Daoy (cell line): ENCODE measurements at places on chromosomes 6 and 20.
A peak's percentile ranks its signal among the peaks of the same experiment; 100 is the strongest.

- no peak for DNase-seq
Observed at GRCh38 chr6:95593025-95593424, 15.7 kb downstream of the MANEA start.

DNA sequence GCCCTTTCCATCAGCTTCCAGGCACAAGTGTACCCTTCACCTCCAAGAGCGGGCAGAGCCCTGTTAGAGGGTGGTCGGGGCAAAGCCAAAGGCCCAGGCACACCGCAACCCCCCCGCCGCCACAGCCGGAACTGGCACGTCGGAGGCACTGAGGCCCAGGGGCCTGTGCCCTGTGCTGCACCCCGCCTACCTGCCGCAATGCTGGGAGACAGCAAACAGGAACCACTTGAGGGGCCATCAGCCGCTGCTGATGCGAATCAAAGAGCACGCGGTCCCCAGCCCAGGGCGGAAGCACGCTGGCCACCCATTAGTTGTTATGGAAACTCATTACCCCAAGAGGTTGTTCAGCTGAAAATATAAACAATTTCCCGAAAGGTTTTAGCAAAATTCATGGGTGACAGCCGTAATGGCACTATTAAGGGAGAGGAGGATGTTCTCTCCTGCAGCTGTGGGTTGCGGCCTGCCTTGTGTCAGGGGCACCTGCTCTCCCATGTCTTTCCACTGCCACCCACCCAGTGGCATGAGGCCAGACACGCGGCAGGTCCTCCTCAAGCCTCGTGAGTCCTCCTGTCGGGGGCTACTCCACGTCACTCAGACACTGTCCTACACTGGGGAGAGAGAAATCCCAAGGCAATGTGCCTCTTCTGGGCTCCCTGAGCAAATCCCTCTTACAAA is 65.3 kb downstream of the EDN3 start:
- no peak for DNase-seq

DNA sequence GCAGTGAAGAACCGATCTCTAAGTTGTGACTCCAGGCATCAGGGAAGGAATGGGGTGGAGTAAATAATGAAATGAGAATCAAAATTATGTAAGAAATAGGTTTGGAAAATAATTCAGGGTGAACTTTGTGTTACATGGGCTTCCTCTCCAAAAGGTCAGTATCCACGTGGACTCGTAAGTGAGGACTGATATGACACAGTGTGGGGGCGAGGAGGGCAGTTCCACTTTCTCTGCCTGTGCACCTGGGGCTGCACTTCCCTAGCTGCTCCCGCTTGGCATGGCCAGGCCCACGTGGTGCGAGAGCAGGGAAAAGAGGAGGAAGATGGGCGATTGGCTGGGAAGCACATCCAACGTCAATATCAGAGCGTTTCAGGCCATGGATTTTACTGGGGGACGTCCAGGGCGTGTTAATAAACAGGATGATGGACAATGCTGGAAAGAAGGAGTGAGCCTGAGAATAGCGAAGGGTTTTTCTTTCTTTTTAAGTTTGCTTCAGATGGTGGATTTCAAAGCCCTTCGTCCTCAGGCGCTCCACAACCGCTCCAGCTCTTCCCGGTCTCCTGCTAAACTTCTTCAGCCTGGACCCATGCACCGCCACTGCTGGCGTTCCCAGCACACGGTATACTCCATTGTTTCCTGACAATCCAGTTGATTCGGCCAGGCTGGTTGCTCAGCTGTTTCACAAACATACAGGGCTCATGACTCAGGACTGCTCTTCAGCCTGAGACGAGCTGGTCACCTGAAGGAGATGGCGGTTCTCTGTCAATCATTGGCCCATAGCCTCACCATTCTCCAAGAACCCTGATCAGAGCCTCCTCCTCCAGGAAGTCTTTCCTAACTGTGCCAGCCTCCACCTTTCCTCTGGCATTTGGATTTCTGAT is 11.8 kb downstream of the CCR6 start:
- DNase-seq, result no peak

DNA sequence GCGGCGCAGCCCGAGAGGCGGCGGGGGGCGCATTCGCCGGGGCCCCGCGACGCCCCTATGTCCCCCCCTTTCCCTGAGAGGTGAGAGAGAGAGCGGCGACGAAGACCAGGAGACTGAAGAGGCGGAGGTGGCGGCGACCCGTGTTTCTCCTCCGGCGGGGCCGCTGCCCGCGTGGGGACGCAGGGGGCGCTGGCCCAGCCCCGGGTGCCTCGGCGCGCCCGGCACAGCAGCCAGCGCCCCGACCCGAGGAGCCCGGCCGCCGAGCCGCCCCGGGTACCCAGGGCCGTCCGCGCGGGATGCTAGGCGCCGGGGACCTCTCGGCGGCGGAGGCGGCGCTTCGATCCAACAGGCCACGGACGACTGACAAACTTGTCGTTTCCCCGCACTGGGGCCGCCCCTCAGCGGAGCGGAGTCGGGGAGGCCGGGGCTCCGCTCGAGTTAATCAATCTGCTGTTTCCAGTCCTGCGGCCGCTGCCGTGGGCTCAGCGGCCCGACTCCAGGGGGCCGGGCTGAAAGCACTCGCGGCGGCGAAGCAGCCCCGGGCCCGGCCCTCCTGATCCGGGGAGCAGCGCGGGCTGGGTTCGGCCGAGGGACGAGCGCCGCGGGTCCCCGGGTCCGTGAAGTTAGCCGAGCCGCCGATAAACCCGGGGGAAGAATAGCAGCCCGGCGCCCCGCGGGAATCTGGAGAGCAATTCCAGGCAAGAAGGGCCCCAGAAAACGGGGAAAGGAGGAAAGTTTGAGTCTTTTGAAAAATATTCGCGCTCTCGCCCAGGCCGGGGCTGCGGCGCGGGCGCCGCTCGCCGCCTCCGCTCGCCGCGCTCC is 631 bp downstream of the MDGA1 start:
- DNase-seq, result peak; percentile 54

- DNase-seq, result no peak
Observed at GRCh38 chr6:16402581-16402900, 164.2 kb downstream of the GMPR start.

- no peak for DNase-seq
Observed at GRCh38 chr6:22949967-22950366, 380.6 kb downstream of the HDGFL1 start.

DNA sequence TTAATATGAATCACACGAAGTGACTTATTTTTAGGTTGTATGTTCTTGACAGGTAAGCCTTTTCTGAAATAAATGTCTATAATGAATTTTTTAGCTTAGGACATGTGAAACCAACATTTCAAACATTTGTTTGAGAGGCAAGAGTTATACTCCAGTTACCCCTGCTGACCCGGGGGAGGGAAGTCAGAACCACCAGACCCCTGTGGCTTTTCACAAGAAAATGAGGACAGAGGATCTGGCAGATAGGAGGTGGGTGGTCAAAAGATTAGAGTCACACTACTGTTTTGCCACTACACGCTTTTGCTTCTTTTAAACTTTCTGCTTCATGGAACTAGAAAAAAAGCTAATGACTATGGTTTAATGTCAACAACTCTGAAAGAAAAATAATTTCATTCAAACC is 27.5 kb upstream of the ADGRF4 start:
- DNase-seq, result no peak

GRCh38 chr6:117555882-117556498 is 46.3 kb downstream of the GOPC start:
- no peak for DNase-seq

DNA sequence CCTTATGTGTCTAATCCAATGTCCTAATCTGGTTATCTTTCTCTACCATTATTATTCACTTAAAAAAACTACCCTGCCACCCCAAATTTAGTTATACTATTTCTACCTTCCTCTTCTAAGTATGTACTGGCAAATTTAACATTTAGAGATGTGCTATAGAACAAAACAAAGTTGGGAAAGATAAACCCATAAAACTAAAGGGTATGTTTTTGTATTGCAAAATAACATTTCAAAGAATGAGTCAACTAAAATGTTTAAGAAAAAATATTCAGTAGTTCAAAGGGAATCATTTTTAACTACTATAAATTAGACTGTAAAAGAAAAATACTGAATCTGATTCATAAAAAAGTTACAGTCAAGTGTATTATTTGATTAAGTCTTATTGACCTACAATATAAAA is 103.0 kb downstream of the LMBRD1 start:
- no peak for DNase-seq

DNA sequence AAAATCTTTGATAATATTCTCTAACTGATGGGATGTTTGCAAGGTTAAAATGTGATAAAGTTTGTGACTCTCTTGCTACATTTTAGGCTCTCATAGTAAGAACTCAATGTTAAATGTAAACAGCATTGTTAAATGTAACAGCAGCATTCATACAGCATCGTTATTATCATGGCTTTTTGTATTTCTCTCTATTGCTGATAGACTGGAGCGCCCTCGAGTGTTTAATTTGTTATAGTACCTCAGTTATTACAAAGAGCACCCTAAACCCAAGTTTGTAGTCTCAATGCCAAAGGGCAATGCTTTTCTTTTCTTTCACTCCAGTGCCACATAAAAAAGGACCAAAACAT is 14.9 kb upstream of the TTPAL start:
- peak; percentile 19 for DNase-seq

- peak; percentile 40 for DNase-seq
Observed at GRCh38 chr6:113642714-113643406, 214.3 kb upstream of the MARCKS start.
